Natural killer cell treated with Interleukin-12 subunit alpha and Interleukin-12 subunit beta and Interleukin-15 and Interleukin-18, amount 100 ng/mL, for 72 hours (primary cell): ENCODE measurements at places on chromosomes 7 and 10. TPM values are rescaled to one million over a fixed set of nuclear protein-coding genes. Genes with fewer than 3 reads are reported as not detected.

DNA sequence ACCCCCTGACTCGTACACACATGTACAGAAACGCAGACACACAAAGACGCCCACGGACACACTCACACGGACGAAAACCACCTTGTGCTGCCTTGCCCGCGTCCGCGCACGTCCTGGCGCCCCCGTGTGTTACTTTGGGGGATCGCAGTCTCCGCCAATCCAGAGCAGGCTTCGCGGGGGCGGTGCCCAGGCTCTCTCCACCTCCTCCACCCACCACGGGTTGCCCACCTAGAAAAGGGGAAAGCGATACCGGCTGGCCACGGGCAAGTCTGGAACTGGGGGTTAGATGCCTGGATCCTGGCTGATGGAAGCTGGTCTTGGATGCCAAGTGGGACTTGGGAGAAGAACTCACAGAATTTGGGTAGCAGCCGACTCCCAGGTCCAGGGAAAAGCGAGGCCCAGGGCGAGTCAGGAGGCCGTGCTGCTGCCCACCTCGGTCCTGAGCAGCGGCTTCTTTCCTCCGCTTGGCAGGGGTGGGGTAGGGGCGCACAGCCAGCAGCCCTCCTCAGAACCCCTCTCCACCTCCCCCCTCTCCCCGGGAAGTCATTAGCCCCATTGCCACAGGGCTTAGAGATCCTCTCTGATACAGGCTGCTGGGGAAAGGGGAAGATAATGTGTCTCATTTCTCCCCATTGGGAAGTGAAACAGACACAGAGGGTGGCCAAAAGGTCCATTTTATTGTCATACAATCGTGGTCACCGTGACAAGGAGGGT lies 4.6 kb upstream of the VGF start:
- H3K27me3 ChIP-seq, result peaks cover 62% of the 10 kb centered on the region
- H3K27ac ChIP-seq, result no peak overlapping the region
- peak overlapping the region; percentile 67 for H3K4me3 ChIP-seq
- DNase-seq, result peak; percentile 84

DNA sequence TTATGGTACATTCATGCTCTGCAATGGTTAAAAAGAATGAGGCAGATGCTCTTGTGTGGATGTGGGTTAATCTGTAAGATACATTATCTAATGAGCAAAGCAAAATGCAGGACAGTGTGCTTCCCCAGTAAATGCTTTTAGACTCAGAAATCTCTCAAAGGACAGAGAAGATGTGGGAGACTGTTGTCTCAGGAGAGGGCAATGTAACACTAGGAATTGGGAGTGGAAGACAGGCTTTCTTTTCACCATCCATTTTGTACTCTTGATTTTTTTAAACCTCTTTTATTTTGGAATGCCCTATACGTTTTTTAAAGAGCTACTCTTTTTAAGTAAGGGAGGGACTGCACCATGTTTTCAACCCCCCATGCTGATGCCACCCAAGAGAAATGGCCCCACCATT lies 77.5 kb upstream of the ADAM12 start:
- H3K4me1 ChIP-seq, result peaks cover 22% of the 10 kb centered on the region
- H3K4me3 ChIP-seq, result no peak overlapping the region
- no peak overlapping the region for H3K27ac ChIP-seq
- DNase-seq, result no peak

DNA sequence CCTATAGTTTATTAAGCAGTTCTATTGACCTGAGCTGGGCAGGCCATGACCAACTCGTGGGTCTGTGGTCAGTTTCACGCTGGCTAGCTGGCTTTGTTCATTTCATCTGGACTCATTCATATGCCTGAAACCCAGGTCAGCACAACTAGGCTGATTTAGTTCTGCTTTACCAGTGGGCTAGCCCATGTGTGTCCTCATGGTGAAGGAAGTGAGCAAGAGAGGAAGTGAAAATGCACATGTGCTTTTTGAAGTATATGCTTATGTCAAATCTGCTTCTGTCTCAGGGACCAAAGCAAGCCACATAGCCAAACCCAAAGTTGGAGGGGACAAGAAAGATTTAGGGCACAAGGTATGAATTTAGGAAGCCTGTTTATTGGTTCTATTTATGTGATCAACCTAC lies 154.5 kb downstream of the RNF133 start:
- H3K4me1 ChIP-seq, result no peaks in the 10 kb centered on the region
- no peak overlapping the region for H3K27ac ChIP-seq
- no peak overlapping the region for H3K4me3 ChIP-seq
- H3K36me3 ChIP-seq, result no peaks in the 10 kb centered on the region

DNA sequence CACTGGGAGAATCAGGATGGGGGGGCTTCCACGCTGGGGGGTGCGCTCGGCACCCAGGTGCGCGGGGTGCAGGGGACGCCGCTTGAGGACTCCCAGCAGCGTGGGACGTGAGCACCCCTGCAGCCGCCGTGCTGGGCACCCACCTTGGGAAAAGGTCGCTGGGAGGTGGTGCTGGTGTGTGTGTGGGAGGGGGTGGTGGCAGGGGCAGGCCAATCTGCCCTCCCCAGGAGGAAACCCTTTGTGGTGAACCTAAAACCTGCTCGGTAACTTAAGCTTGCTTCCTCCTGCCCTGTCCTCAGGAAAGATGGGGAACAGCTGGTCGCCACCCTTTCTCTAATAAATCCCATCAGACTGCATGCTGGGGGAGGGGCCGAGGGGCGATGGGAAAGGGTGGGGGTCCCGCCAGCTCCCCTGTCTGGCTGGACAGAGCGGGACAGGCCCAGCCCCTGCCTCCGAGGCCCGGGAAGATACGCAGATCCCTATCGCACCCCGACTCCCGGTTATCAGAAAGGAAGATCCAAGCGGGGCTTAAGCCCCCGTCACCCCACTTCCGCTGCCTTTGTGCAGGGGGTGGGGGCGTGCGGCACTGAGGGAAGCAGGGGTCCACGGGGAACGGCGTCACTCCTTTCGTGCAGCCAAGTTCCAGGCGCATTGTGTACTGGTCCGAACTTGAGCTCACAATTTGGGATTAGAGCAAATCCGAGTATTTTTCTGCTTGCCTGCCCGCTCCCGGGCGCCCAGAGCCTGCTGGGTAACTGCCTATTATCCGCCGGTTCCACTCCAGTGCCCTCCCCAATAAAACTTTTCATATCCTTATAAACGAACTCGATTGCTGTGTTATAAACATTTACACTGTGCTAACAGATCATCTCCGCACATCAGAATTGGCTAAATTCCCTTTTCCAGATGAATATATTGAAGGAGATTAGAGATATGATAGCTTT lies 64.6 kb downstream of the UNCX start:
- H3K36me3 ChIP-seq, result no peaks in the 10 kb centered on the region
- H3K4me3 ChIP-seq, result no peak overlapping the region
- DNase-seq, result peak; percentile 31
- H3K27me3 ChIP-seq, result no peaks in the 10 kb centered on the region

- H3K4me1 ChIP-seq, result peaks cover 3% of the 10 kb centered on the region
- H3K4me3 ChIP-seq, result no peak overlapping the region
- peaks cover 3% of the 10 kb centered on the region for H3K27me3 ChIP-seq
- no peak overlapping the region for H3K27ac ChIP-seq
These were observed 49.2 kb downstream of the GSDME start for GRCh38 chr7:24707988-24708615.

- H3K4me3 ChIP-seq, result no peak overlapping the region
- H3K27ac ChIP-seq, result no peak overlapping the region
- no peak for DNase-seq
- H3K27me3 ChIP-seq, result no peaks in the 10 kb centered on the region
- no peaks in the 10 kb centered on the region for H3K36me3 ChIP-seq
These were observed 2.4 kb downstream of the MYL7 start for GRCh38 chr7:44138698-44139097.

TMEM168 gene
- total RNA-seq, result 21.1 TPM

ATP5F1C gene
- total RNA-seq, result 238 TPM

TRPV5 gene
- not detected for total RNA-seq

WDR37 gene
- total RNA-seq, result 31.8 TPM

WEE2 gene
- total RNA-seq, result 0.17 TPM
